ENCODE measurements at places on chromosomes 6 and 20.
A peak's percentile ranks its signal among the peaks of the same experiment; 100 is the strongest.

DNA sequence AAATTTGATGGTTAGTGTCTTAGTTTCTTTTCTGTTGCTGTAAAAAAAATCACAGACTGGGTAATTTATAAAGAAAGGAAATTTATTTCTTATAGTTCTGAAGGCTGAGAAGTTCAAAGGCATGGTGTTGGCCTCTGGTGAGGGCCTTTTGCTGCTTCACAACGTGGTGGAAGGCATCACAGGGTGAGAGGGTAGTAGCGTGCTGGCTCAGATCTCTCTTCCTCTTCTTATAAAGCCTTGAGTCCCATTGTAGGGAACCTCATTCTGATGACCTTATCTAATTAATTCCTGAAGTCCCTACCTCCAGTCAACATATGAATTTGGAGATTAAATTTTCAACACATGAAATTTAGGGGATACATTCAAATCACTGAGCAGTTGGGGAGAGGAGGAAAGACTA, 62.0 kb downstream of the ARID1B start:
- DNase-seq: no peak

GRCh38 chr6:155411154-155412052, 44.2 kb downstream of the NOX3 start:
- no peak for DNase-seq

GRCh38 chr6:22149501-22150367, 147.1 kb downstream of the PRL start:
- peak; percentile 55 for DNase-seq

- DNase-seq: no peak
Observed at GRCh38 chr6:85078058-85078457, 313.7 kb upstream of the TBX18 start.

DNA sequence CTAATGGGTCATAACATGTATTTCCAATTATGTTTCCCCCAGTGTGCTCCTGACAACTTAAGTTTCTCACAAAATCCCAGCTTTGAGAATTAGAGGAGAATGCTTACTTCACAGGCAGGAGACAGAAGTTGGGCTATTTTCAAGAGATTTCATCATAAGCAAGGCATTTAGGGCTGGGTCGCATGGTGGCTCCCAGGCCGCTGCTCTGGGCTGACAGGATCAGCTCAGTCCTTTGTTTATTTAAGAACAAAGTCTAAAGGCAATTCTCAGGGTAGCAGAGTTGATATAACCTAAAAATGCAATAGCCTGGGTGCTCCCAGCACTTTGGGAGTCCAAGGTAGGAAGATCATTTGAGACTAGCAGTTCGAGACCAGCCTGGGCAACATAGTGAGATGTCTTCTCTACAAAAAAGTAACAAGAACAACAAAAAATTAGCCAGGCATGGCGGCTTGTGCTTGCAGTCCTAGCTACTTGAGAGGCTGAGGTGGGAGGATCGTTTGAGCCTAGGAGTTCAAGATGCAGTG, 10.9 kb downstream of the FOXQ1 start:
- no peak for DNase-seq

- no peak for DNase-seq
Observed at GRCh38 chr6:146985111-146985510, 219.1 kb upstream of the STXBP5 start.

DNA sequence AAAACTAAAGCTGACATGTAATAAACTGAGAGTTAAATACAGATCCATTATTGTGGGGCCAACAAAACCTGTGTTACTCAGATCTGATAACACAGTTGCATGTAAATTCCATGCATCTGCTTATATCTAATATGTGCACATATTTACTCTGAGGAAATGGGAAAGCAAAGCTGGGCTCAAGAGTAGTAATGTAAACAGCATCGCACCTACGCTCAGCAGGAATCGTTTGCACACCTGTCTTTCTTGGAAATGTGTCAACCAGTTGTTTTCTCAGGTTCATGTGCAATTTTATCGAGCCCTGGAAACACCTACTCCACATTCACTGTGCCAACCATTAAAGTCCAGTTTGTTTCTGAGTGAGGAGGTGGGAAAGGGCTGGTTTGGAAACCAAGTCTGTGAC, 80.3 kb upstream of the CNKSR3 start:
- peak; percentile 94 for DNase-seq

- no peak for DNase-seq
Observed at GRCh38 chr20:995170-995569, 6.9 kb downstream of the RSPO4 start.

DNA sequence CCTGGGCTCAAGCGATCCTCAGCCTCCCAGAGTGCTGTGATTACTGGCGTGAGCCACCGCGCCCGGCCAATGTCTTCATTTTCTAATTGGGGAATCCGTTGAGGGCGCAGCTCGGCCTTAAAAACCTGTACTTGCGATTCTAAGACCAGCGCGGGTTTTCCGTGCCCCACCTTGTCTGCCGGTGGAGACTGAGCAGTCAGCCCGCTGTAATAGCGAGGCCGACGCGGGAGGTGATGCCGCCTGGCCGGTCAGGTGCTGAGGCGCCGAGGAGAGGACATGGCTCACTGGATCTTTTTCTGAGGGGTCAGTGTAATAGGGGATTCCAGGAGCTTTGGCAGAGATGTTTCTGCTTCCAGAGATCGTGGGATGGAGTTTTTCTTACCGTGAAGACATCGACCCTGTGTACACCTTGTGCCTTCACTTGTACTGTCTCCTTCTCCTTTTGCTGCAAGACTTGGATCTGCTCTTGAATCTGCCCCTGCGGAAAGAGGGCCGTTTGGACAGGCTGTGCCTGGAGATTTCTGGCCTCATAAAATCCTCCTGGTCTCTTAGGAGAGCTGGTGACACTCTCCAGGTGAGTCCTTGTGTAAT, 1.5 kb downstream of the TRIM31 start:
- DNase-seq: no peak

GRCh38 chr6:104325341-104326172, 534.2 kb downstream of the HACE1 start:
- no peak for DNase-seq

DNA sequence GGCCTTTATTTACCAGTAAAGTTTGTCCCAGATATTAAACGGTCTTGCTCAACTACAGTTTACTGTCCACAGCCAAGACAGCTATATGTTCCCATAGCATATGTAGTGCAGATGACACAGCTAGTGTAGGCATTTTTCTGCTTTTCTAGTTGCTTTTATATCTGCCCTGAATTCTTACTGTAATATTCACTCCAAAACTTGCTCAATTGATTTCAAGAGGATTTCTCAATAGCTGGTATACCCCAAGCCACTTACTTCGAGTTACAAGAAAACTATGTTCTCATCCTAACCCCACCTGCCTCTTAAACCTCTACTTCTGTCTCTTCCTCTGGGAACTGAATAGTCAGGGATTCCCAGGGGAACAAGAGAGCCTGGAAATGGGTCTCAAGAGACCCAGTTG, 18.9 kb upstream of the ROS1 start:
- DNase-seq: no peak

GRCh38 chr20:37533154-37533715, 5.6 kb upstream of the BLCAP start:
- DNase-seq: no peak

DNA sequence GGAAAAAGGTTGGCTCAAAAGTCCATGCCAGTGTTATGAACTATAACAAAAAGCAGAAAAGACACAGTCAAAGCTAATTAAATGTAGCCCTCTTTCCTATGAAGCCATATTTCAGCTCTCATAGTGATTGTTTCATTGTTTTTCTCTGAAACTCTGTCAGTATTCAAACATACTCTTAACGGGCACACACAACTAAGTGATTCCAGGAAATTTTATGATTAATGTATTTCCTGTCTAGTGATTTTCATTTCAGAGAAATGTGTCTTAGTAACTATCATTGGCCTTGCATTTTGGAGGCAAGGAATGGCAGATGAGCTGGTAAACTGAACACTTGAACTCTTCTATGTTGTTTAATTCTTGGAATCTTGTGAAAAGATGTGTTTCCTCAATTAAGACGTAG, 68.0 kb downstream of the CLVS2 start:
- no peak for DNase-seq

- DNase-seq: no peak
Observed at GRCh38 chr6:132623106-132623845, 799 bp downstream of the TAAR2 start.

DNA sequence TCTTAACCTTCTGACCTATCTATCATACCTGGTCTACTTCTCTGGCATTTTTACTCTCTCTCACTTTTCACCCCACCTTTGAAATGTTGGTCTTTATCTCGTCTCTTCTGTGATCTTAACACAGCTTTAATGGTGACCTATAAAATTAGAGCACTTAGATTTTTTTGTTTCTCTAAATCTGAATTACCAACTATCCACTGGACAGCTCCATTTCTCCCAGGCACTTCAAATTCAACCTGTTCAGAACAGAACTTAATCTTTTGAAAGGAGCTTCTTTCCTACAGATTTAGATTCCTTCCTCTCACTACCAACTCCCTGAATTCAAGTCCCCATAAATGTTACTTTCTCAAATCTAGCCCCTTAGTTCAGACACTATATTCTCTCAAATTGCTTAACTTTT, 15.0 kb upstream of the MTFR2 start:
- DNase-seq: no peak

DNA sequence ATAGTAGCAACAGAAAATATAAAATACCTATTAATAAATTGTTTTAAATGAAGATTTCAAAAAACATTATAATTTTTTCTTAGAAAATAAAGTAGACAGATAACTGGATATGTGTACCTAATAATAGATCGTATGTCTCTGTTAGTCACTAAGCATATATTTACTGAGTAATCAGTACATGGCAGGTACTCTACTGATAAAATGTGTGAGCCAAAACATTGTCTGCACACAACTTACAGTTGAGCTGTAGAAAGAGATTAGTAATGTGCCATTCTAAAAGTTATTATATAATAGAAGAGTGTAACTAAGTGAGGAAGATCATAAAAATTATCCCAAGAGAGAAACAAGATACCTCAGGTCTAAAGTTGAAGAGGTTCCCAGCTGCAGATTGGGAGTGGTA, 929.9 kb upstream of the EPHA7 start:
- DNase-seq: peak; percentile 0

DNA sequence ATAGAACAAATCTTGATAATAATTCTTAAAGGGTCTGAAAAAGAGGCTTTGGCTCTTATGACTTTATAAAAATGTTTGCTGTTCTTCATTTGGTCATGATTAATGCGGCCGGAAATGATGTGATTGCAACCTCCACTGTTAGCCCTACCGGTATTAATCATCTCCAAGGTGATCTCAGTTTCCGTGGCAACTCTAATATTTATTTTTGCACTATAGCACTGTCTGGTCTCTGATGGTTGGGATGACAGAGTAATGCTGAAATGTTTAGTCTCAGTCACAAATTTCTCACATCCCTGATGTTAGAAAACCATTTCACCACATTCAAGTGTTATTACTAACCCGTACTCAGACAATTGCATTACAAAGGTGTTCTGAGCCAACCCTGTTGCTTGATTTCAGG, 87.4 kb downstream of the TMEM200A start:
- DNase-seq: no peak

DNA sequence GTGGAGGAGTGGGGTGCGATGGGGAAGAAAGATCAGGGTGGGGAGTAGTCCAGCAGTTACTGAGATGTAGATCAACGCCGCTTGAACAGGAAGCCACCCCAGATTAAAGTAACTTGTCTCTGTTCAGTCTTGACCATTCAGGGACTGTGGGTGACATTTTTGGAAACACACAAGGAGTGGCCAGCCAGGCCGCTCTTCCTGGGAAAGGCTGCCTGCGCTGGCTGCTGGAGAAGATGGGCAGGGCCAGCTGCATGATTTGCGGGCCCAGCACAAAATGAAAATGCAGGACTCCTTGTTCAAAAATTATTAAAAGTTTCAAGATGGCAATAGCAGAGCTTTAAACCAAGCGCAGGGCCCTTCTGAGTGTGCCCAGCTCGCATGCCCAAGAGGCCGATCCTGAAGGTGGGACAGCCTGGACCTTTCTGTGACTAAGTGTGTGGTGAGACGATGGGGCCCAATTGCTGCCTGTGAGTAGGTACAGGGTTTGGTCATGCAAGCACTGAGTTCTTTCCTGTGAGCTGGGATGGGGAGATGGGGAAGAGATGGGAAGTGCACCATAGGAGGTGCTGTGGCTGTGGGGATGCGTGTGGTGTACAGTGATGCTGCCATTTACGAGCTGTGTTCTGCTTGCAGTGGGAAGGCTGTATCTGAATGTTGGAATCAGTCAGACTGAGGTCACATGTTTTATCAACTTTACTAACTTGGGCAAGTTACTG, 51.3 kb downstream of the DAAM2 start:
- no peak for DNase-seq

- DNase-seq: no peak
Observed at GRCh38 chr6:56916849-56917551, 37.9 kb upstream of the BEND6 start.

DNA sequence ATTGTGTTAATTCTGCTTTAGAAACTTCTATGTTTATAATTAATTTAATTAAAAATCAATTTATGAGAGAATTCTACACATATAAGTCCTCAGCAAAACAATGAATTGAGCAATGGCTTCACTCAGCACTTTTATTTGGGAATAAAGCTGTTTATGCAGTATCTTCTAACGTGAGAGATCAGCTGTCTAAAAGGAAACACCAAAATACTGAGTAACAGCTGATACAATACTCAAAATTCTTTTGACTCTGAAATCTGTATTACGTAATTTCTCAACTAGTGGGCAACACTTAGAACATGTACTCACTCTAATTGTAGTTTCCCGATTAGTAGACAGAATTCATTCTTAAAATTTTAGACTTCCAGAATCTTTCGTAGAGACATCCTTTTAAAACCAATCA, 49.8 kb downstream of the MAP3K7 start:
- DNase-seq: no peak

GRCh38 chr20:2751878-2752566, 48.4 kb downstream of the CPXM1 start:
- DNase-seq: no peak

DNA sequence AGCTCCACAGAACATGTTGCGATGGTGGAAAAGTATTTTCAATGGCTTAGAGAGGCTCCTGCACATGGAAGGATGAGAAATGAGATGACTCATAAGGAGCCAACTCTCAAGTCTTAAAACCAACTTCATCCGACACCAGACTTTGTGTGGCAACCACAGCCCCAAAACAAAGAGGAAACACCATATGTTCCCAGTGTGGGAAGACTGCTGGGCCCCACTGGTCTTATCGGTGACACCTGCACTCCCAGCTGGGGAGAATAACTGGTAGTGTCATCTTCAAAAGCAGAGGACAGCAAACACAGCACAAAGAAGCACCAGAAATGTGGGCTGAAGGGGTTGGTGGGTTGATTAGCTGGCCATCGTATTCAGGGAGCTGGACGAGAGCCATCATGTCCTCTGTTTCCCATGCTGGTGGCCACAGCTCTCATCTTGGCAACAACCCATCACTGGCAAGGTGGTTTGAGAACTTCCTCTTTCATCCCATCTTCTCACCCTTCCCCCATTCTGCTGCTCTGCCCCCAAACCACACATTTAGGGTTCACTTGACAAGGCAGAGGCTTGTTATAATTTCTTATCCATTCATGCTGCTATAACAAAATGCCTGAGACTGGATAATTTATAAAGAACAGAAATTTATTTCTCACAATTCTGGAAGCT, 46.0 kb upstream of the TASP1 start:
- no peak for DNase-seq

DNA sequence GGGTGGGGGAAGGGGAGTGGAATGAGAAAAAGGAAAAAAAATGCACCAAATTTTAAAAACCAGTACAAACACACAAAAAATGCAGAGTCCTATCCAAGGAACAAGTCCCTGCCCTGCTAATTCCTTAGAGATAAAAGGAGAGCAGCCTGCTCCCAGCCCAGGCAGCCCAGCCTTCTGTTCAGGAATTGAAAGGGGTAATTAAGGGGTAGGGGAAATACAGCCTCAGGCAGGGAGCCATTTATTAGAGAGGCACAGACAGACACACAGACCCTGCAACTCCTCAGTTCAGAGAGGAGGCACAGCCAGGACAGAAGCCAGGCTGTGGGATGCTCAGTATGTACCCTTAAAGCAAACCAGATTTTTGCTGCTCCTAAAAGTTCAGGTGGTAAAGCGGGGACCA, 137.2 kb downstream of the EYA2 start:
- DNase-seq: no peak
